ENCODE measurements at places on chromosomes 6 and 20. TPM values are rescaled to one million over a fixed set of nuclear protein-coding genes. Genes with fewer than 3 reads are reported as not detected.
A peak's percentile ranks its signal among the peaks of the same experiment; 100 is the strongest.

- no peak for DNase-seq
Observed at GRCh38 chr20:12243327-12243726, 325.6 kb downstream of the BTBD3 start.

- DNase-seq: no peak
Observed at GRCh38 chr20:48017992-48018391, 232.7 kb upstream of the SULF2 start.

CCDC170 gene
- not detected for total RNA-seq

GRCh38 chr6:166955865-166956443, 396 bp downstream of the RNASET2 start:
- DNase-seq: peak; percentile 41

Data from activated CD8-positive, alpha-beta T cell treated with anti-CD3 and anti-CD28 coated beads, Interleukin-2, amount 10 ng/mL, durations not matched to agents 7 days and 5 days (primary cell).